ENCODE measurements at places on chromosomes 6 and 20.

- no peak for DNase-seq
Observed at GRCh38 chr6:147000545-147001488, 203.4 kb upstream of the STXBP5 start.

DNA sequence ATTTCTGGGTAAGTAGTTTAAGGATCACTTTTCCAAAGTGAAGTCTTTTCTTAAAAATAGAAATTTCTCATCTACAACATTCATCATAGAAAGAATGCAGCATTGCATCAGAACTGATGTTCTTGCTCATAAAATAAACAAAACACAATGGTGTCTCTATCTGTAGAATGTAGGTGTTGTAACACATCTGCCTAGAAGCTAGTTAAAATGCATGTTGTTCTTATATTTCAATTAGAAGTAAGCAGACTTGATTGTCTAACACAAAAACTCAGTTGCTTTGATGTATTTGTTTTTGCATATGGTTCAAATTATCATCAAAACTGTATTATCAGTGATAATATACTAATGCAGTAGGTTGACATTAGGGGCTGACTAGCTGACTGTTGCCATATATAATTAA, 654.7 kb upstream of the FLRT3 start:
- no peak for DNase-seq

GRCh38 chr20:53883098-53883911, 187.1 kb downstream of the BCAS1 start:
- no peak for DNase-seq

GRCh38 chr20:20897922-20898321, 185.5 kb upstream of the RALGAPA2 start:
- no peak for DNase-seq

GRCh38 chr20:36102809-36103596, 51.5 kb upstream of the EPB41L1 start:
- no peak for DNase-seq

GRCh38 chr20:47150403-47151152, 205.9 kb downstream of the ZMYND8 start:
- DNase-seq: peak; percentile 61

DNA sequence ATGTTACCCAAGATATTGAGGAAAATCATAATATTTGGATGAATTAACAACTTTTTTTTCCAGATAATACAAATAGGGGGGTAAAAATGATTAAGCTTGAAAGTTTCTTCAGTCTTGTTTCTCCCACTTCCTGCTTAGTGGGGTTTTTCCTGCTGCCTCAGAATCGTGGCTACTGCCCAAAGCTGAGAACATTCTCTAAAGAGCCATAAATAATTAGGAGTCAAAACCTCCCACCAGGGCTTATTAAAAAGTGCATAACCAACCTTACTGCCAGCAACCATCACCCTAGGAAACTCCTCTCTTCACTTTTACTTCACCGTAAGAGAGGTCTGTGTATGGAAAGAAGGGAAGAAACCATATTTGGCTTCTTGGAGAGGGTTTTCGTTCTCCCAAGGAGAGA, 9.0 kb upstream of the LCA5 start:
- no peak for DNase-seq

DNA sequence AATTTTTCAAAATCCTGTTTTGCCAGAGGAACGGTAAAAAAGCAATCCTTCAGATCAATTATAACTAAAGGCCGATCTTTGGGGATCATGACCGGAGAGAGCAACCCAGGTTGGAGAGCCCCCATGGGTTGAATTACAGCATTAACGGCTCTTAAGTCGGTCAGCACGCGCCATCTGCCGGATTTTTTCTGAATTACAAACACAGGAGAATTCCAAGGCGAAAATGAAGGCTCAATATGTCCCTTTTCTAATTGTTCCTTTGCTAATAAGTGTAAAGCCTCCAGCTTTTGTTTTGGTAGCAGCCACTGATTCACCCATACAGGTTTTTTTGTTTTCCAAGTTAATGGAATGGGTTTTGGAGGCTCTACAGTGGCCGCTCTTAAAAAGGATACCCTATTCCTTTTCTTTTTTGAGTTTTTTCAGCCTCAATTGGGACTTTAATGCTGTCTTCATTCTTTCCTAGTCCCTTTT, 16.9 kb upstream of the PTCRA start:
- peak; percentile 68 for DNase-seq

- no peak for DNase-seq
Observed at GRCh38 chr6:67535946-67536345, 1099.1 kb upstream of the ADGRB3 start.

GRCh38 chr6:134436281-134436815, 118.4 kb upstream of the SGK1 start:
- DNase-seq: no peak

Data from left lobe of liver (tissue), 2 donors.